ENCODE measurements at places on chromosomes 12 and 14.

DNA sequence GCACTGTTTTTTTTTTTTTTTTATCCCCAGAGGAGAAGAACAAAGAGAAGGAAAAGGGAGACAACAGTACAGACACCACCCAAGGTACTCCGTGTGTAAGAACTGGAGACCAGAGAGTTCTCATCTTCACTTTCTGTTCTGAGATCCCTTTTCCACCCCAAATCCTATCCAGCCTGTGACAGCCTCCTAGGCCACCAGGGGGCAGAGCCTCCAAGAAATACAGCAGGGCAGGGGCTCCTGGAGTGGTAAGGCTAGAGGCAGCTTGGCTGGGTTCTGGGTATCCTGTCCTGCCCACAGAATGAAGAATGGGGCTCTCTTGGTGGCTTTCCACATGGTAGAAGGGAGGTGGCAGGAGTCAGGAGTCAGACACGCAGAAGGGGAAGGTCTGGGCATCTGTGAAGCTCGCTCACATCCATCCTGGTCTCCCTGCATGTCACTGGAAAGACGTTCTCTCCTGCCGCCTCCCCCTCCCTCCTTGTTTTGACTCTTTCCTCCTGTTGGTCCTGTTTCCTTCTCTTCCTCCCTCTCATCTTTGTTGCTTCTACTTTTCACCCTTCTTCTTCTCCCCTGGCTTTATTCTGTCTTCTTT is 12.0 kb downstream of the CLSTN3 start:
- DNase-seq = peak; percentile 67
- H3K27ac ChIP-seq = no peak overlapping the region
- H3K4me3 ChIP-seq = no peak overlapping the region
- H3K36me3 ChIP-seq = peaks cover 63% of the 10 kb centered on the region

DNA sequence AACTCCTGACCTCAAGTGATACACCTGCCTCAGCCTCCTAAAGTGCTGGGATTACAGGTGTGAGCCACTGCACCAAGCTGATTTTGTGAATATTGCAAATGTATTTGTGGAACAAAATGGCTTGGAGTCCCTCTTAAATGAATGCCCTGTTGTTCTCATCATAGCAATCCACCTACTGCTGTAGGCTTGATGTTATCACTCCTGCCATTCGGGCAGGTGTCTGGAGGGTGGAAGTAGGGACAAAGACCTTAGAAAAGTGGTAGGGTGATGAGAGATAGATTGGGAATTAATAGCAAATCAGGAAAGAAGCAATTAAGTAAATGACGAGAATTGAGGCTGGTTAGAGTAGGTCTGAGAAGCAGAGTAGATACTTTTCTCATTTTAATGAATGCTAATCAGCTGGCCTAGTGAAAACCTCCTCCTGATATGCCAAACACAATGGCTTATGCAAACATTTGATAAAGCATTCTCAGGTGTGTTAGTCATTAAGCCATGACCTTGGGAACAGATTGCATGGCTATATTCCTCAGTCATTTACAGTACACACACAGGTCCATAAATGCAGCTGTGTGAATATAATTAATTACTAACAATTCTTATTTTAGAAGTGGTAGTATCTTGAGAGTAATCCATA is 60.5 kb upstream of the USP44 start:
- no peaks in the 10 kb centered on the region for H3K27me3 ChIP-seq
- no peak overlapping the region for H3K4me3 ChIP-seq
- DNase-seq = no peak
- no peaks in the 10 kb centered on the region for H3K4me1 ChIP-seq
- no peaks in the 10 kb centered on the region for H3K36me3 ChIP-seq

GRCh38 chr12:96831346-96831745 is 75.7 kb upstream of the NEDD1 start:
- no peak overlapping the region for H3K27ac ChIP-seq
- H3K4me1 ChIP-seq = no peaks in the 10 kb centered on the region
- no peak overlapping the region for H3K4me3 ChIP-seq
- no peaks in the 10 kb centered on the region for H3K36me3 ChIP-seq

DNA sequence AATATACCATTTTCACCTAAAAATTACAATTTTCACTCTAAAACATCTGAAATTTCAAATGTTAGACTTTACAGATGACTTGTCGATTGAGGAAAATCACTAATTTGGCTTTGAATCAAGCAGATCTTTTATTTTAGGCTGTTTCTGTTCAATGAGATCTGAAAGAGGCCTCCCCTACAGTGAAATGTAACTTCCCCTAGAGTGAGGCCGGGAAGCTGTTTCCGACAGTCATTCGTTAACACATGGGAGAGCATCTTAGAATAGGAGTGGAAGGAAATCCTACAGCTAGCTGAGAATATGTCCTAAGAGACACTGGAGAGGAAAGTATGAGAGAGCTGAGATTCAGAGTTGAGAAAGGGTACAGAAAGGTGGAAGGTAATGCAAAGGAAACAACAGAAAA is 5.7 kb upstream of the C14orf93 start:
- H3K27ac ChIP-seq = peak overlapping the region; percentile 16
- peaks cover 16% of the 10 kb centered on the region for H3K4me1 ChIP-seq
- no peak for DNase-seq
- no peak overlapping the region for H3K4me3 ChIP-seq
- no peaks in the 10 kb centered on the region for H3K36me3 ChIP-seq

DNA sequence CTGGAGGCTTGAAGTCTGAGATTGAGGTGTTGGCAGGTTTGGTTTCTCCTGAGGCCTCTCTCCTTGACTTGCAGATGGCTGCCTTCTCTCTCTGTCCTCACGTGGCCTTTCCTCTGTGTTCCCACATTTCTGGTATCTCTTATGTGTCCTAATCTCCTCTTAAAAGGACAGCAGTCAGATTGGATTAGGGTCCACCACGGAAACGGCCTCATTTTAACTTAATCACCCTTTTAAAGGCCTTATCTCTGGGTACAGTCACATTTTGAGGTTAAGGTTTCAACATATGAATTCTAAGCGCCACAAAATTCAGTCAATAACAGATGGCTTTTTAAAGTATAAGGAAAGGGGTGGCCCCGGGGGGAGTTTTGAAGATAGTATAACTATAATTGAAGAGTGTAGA is 33.5 kb downstream of the UNC79 start:
- no peak for DNase-seq
- H3K4me1 ChIP-seq = no peaks in the 10 kb centered on the region
- H3K36me3 ChIP-seq = no peaks in the 10 kb centered on the region
- no peak overlapping the region for H3K4me3 ChIP-seq

- H3K36me3 ChIP-seq = no peaks in the 10 kb centered on the region
- H3K4me3 ChIP-seq = no peak overlapping the region
- DNase-seq = no peak
- no peaks in the 10 kb centered on the region for H3K27me3 ChIP-seq
These were observed 35.5 kb downstream of the TSPAN11 start for GRCh38 chr12:30962047-30962446.

- no peaks in the 10 kb centered on the region for H3K27me3 ChIP-seq
- no peak overlapping the region for H3K27ac ChIP-seq
These were observed 202.1 kb upstream of the KITLG start for GRCh38 chr12:88782351-88782750.

DNA sequence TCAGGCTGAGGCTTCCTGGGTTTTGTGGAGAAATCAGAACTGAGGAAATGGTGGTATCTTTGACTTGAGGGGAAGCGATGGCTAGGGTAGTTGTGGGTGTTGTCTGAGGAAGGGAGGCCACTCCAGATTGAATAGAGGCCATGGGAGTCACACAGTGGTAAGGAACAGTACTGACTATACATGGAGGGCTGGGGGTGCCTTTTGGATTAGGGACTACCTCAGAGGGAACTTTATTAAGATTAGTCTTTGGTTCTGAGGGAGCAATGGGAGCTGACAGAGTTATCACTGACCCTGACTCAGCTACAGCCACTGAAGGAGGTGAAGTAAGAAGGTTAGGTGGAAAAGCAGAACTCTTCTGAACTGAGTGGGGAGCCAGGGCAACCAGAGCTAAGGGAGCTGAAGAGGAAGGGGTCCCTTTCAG is 4.4 kb downstream of the NACA start:
- H3K27ac ChIP-seq = peak overlapping the region; percentile 80
- peaks cover 79% of the 10 kb centered on the region for H3K36me3 ChIP-seq
- DNase-seq = no peak
- H3K27me3 ChIP-seq = no peaks in the 10 kb centered on the region
- peak overlapping the region; percentile 34 for H3K4me3 ChIP-seq
- peaks cover 71% of the 10 kb centered on the region for H3K4me1 ChIP-seq

GRCh38 chr12:103962493-103962892 is 3.2 kb upstream of the TDG start:
- no peak overlapping the region for H3K4me3 ChIP-seq
- peaks cover 4% of the 10 kb centered on the region for H3K36me3 ChIP-seq
- peaks cover 29% of the 10 kb centered on the region for H3K4me1 ChIP-seq
- H3K27me3 ChIP-seq = no peaks in the 10 kb centered on the region
- DNase-seq = no peak

GRCh38 chr12:108856428-108857157 is 790 bp downstream of the SSH1 start:
- peaks cover 53% of the 10 kb centered on the region for H3K4me1 ChIP-seq
- H3K36me3 ChIP-seq = peaks cover 18% of the 10 kb centered on the region
- H3K27me3 ChIP-seq = peaks cover 5% of the 10 kb centered on the region
- H3K27ac ChIP-seq = peak overlapping the region; percentile 86
- peak overlapping the region; percentile 84 for H3K4me3 ChIP-seq
- DNase-seq = peak; percentile 60

GRCh38 chr14:74144789-74145188 is 60.0 kb downstream of the LIN52 start:
- H3K27me3 ChIP-seq = no peaks in the 10 kb centered on the region
- H3K27ac ChIP-seq = no peak overlapping the region
- peaks cover 18% of the 10 kb centered on the region for H3K4me1 ChIP-seq

DNA sequence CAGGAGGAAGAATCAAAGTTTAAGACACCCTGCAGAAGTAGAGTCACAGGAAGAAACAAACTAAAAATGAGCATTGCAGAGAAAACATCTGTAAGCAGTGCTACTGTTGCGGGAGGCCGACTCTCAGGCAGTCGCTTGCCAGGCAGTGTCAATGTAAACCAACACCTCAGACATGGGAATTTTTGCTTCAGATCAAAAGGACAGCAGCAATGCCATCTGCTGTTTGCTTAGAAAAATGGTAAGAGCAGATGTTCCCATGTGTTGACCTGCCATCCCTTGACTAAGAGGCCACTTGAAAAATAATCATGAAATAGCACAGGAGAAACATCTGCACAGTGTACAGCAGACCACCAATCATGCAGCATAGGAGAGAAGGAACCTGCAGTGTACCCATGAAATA is 196.6 kb downstream of the SLC25A21 start:
- no peak overlapping the region for H3K27ac ChIP-seq
- H3K36me3 ChIP-seq = no peaks in the 10 kb centered on the region
- no peak for DNase-seq

DNA sequence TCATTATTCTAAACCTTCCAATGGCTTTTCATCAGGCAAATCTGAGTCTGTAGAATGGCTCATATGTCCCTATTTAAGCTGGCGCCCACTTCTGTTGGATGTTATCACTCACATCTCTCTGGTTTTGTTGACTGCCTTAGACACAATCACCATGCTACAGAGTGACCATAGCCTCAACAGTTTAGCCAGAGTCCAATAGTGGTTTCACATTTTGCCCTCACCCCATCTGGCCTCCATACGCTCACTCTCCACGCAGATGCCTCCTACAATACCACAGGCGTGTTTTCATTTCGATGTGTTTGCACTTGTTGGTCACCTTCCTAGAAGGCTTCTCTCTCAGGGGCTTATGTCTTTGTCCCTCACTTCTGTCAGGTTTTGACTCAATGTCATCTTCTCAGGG is 3.4 kb downstream of the KLRB1 start:
- H3K4me3 ChIP-seq = no peak overlapping the region
- H3K4me1 ChIP-seq = peaks cover 7% of the 10 kb centered on the region
- no peak for DNase-seq
- H3K36me3 ChIP-seq = peaks cover 17% of the 10 kb centered on the region
- no peaks in the 10 kb centered on the region for H3K27me3 ChIP-seq

DNA sequence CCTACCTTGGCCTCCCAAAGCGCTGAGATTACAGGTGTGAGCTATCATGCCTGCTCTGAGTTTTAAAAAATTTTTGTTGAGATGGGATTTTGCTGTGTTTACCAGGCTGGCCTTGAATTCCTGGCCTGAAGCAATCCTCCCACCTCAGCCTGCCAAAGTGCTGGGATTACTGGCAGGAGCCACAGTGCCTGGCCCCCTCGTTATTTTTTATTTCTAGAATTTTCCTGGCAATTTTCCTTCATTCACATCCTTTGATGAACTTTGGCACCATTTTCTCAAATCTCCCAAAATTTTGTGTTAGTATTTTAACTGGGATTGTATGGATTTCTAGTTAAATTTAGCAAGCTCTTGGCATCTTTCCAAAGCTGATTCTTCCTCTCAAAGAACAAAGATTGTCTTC is 24.6 kb upstream of the SCARB1 start:
- H3K4me3 ChIP-seq = no peak overlapping the region
- H3K4me1 ChIP-seq = no peaks in the 10 kb centered on the region
- DNase-seq = no peak
- H3K36me3 ChIP-seq = no peaks in the 10 kb centered on the region

- peaks cover 3% of the 10 kb centered on the region for H3K36me3 ChIP-seq
- H3K27ac ChIP-seq = no peak overlapping the region
- no peaks in the 10 kb centered on the region for H3K27me3 ChIP-seq
- no peak overlapping the region for H3K4me3 ChIP-seq
These were observed 41.3 kb downstream of the STK38L start for GRCh38 chr12:27285403-27285802.

GRCh38 chr12:123829561-123829960 is 67.5 kb downstream of the DNAH10 start:
- H3K4me3 ChIP-seq = no peak overlapping the region
- H3K27me3 ChIP-seq = peaks cover 14% of the 10 kb centered on the region
- no peaks in the 10 kb centered on the region for H3K36me3 ChIP-seq
- no peak for DNase-seq

DNA sequence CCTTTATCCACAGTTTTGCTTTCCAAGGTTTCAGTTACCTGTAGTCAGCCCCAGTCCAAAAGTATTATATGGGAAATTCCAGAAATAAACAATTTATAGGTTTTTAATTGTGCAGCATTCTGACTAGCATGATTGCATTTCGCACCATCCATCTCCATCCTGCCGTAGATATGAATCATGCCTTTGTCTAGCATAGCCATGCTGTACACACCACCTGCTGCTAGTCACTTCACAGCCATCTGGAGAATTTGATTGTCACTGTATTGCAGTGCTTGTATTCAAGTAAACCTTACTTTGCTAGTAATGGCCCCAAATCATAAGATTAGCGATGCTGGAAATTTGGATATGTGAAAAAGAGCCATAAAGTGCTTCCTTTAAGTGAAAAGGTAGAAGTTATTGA is 36.0 kb downstream of the MUCL1 start:
- H3K4me1 ChIP-seq = no peaks in the 10 kb centered on the region
- DNase-seq = no peak
- H3K4me3 ChIP-seq = no peak overlapping the region
- no peak overlapping the region for H3K27ac ChIP-seq
- no peaks in the 10 kb centered on the region for H3K36me3 ChIP-seq

- peaks cover 26% of the 10 kb centered on the region for H3K36me3 ChIP-seq
- peaks cover 18% of the 10 kb centered on the region for H3K4me1 ChIP-seq
- peak overlapping the region; percentile 25 for H3K27ac ChIP-seq
These were observed 260.7 kb downstream of the SSPN start for GRCh38 chr12:26455936-26456574.

- H3K27ac ChIP-seq = no peak overlapping the region
- H3K27me3 ChIP-seq = peaks cover 12% of the 10 kb centered on the region
- DNase-seq = no peak
- H3K4me1 ChIP-seq = peaks cover 13% of the 10 kb centered on the region
- H3K4me3 ChIP-seq = no peak overlapping the region
These were observed 24.3 kb downstream of the GPRC5A start for GRCh38 chr12:12915656-12916055.
